SW 1271 (cell line): ENCODE measurements at places on chromosomes 2 and 18.

DNA sequence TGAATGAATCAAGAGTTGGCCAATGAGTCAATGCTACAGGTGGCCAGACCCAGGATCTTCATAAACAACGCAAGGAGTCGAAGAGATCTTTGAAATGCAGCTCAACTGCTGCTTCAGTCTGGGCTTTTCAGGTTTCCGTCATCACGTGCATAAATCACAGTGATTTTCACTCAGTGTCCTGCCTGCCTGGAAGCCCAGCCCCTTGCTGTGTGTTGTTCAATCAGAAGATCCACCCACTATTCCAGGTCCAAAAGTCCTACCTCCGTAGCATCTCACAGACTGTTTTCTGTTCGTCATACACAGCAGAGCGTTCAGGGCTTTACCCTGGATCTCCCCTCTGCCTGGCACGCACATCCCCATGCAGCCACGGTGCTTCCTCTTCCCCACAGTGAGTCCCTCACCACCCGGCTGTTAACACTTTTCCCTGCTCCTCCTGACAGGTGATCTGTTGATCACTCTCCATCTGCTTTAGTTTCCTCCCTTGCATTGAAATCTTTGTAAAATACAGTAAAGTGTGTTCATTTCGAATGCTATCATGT lies 216.3 kb downstream of the MYT1L start:
- no peak for DNase-seq

DNA sequence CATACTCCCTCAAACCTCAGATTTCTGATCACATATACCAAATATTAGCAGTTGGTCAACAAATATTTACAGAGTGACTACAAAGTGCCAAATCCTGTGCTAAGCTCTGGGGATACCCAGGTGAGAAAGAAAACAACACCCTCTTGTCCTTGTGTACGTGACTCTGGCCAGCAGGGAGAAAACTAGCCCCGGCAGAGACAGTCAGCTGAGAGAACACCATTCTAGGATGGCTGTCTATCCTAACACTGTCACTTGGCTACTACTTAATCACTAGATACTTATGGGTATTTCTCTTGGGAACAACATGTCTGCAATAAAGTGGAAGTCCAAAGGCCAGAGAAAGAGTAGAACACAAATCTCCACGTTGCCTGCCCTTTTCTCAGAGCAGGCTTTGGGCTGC lies 57.9 kb upstream of the CD226 start:
- no peak for DNase-seq

DNA sequence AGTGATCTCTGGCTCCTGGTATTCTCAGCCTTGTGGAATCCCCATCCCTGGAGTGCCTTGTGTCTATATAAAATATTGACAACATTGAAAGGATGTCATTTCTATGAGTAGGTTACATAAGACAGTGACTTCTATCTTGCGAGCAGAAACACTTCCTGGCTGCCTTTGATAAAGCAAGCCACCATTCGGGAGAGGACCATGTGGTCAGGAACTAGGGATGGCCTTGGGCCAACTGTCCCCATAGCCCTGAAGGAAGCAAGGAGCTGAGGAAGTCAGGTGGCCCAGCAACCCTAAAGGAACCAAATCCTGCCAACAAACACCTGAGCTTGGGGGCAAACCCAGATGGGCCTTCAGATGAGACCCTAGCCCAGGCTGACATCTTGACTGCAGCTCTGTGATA lies 113.0 kb upstream of the LTBP1 start:
- DNase-seq, result no peak

DNA sequence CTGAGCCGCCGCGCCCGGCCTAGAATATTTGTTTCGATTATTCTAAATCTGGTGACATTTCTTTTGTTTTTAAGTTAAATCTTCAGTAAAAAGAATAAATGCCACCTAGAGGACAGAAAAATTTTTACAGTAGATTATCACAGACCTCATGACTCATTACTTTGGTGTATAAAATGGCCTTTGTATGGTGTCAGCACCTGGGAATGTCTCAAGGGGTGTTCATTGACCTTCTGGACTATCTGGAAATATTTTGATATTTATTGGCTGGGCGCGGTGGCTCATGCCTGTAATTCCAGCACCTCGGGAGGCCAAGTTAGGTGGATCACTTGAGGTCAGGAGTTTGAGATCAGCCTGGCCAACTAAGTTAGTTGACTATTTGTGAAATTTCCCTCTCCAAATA lies 30.3 kb upstream of the SLC30A6 start:
- peak; percentile 74 for DNase-seq

GRCh38 chr2:100380681-100381080 lies 36.8 kb downstream of the CHST10 start:
- no peak for DNase-seq

DNA sequence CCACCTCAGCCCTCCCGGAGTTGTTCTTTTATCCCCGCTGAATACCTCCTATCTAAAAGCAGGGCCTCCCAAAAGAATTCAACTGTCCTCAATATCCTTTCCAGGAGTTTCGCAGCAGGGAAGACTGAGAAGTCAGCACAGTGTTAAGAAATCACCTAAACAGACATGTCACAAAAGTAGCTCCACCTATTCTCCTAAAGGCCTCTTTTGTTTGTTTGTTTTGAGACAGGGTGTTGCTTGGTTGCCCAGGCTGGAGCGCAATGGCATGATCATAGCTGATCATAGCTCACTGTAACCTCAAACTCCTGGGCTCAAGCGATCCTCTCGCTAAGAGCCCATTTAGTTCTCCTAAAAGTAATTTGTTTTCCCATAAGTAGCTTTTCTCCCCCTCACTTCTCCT lies 53.8 kb downstream of the TEX44 start:
- DNase-seq, result no peak

- DNase-seq, result peak; percentile 13
Observed at GRCh38 chr2:151289972-151290866, 751 bp upstream of the NMI start.

DNA sequence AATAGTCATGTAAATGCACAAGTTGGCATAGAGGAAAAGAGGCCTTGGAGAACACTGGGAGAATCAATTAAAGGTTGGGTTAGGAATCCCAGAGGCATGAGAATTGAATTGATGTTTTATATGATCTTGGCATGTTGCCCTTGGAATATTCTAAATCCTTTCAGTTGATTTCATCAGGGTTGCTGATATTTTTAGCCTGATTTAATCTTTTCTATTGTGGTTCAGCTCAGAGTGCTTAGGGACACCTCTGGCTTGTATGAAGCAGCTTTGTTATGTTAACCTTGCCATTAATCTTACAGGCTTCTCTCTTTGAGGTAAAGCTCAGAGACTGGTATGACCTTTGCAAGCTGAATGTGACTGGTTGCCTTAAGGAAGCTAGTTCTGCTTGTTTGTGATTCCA lies 64.4 kb upstream of the LYPD6B start:
- DNase-seq, result no peak

DNA sequence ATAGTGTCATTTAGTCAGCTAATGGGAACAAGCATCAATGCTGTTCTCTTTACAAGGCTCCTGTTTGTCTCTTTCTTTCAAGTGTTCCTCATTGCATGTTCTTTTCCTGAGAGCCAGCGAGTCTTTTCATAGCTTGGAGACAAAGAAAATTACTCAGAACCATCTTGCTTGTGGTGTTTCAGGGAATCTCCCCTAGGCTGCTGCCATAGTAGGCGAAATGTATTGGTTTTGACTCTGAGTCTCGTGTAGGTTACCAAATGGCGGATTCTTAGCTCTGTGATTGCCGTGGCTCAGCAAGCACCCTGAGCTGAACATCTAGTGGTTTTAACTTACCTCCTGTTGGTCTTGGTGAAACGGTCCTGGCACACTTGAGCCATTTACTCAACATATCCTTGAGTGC lies 68.7 kb downstream of the RHBDD1 start:
- DNase-seq, result no peak

DNA sequence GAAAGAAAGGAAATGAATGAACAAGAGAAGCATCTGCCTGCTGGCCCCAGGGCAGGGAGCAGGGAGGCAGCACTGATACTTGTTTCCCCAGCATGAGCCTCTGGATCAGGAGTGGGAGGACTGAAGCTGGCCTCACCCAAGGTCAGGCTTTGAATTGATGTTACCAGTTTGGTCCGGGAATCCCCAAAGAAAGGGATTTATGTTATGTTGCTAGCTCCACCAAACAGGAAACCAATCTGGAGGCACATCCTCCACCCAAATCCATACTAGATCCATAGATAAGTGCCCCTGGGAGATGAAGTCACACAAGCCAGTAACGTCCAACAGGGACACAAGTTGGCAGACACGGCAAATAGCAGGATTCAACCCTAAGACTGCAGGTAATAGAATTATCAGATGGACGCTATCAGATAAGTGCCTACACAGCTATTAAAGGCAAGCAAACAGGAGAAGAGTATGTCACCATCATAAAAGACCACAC lies 85.9 kb downstream of the MTCL1 start:
- no peak for DNase-seq

- no peak for DNase-seq
Observed at GRCh38 chr2:205835251-205835791, 153.0 kb downstream of the NRP2 start.

DNA sequence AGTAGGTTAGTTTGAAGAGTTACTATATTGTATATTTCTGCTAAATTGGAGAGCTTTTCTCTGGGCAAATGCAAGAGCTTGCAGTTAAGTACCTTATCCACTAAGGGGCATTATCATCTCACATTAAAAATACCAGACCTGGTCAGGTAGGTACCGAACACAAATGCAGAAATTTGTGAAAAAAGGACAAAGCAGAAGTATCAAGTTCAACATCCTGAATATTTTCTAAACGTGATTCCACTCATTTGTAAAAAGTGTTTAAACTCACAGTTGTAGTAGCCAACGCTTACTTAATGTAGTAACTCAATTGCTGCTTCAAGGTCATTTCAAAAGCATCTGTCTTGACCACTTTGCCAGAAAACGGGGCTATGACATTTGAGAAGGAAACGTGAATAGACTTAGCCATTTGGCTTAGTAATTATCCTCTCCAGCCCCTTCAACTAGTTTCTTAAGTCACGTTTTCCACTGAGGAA lies 52.1 kb downstream of the CYRIA start:
- DNase-seq, result no peak

GRCh38 chr2:86044045-86044444 lies 61.6 kb downstream of the POLR1A start:
- DNase-seq, result no peak

DNA sequence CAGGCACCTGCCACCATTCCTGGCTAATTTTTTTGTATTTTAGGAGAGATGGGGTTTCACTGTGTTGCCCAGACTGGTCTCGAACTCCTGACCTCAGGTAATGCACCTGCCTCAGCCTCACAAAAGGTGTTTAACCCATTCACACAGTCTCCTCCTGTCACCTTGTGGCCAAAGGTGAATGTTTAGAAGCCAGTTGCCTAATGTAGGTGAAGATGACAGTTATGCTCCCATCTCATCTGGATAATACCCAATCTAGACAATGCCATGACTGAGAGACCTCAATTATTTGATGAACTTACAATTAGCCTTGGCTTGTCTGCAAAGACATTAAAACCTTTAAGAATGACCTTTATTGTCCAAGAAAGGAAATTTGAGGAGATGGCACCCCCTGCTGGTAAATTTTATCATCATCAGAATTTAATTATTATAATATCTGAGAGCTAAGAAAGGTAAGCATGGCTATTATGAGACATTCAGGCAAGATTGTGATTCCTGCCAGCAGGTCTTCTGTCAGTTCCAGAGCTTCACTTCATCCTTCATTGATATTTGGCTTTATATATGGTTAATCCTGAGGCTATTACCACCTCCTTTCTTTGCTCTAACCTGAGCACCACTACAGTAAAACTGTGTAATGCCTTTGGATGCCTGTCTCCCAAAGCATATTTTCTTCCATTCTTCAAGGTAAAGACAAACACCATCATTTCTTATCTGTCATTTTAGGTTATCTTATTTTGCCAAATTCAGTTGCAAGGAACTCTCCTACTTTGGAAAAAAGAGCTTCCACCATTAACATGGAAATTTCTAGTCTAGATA lies 117.6 kb downstream of the FAM124B start:
- DNase-seq, result no peak

DNA sequence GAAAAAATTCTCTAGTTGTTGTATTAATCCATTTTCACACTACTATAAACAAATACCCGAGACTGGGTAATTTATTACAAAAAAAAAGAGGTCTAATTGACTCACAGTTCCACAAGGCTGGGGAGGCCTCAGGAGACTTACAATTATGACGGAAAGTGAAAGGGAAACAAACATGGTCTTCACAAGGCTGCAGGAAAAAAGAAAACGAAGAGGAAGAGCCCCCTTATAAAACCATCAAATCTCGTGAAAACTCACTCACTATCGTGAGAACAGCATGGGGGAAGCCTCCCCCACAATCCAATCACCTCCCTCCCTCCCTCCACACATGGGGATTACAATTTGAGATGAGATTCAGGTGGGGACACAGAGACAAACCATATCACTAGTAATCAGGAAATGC lies 61.7 kb upstream of the SPTBN1 start:
- DNase-seq, result no peak

DNA sequence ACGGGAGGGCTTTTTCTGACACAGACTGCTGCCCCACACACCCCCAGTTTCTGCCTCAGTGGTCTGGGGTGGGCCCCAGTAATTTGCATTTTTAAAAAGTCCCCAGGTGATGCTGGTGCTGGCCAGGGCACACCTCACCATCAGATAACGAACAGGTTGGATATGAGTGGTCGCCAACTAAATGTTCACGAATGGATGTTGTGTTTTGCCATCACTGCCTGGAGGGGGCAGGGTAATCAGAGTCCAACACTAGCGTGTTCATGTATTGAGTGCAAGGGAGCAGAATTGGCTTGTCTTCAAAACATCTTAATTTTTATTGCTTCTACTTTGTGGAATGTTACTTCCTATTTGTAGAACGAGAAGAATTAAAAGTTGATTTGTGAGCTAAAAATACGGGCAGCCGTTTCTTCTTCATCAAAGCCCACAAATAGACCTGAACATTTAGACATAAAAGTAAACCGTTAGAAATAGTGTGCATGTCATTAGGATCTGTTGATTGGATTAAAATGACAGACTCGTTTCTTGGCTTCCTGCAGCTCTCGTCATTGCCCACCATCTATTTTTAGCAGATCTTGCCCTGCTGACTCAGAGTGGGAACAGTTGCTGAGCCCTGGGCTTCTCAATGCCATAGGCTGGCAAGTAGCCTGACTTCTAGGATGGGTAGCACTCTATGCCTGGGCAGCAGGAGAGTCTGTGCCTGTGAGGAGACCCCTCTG lies 45.2 kb downstream of the NCK2 start:
- no peak for DNase-seq

- no peak for DNase-seq
Observed at GRCh38 chr2:211982162-211982561, 556.4 kb downstream of the ERBB4 start.

- no peak for DNase-seq
Observed at GRCh38 chr2:130385709-130386108, 29.9 kb downstream of the PTPN18 start.
